ENCODE measurements at places on chromosomes 16 and 17. TPM values are rescaled to one million over a fixed set of nuclear protein-coding genes. Genes with fewer than 3 reads are reported as not detected.

The ACSM2A gene
- total RNA-seq, result not detected

The CACNG5 gene
- total RNA-seq, result not detected

The CES5A gene
- not detected for total RNA-seq

DNA sequence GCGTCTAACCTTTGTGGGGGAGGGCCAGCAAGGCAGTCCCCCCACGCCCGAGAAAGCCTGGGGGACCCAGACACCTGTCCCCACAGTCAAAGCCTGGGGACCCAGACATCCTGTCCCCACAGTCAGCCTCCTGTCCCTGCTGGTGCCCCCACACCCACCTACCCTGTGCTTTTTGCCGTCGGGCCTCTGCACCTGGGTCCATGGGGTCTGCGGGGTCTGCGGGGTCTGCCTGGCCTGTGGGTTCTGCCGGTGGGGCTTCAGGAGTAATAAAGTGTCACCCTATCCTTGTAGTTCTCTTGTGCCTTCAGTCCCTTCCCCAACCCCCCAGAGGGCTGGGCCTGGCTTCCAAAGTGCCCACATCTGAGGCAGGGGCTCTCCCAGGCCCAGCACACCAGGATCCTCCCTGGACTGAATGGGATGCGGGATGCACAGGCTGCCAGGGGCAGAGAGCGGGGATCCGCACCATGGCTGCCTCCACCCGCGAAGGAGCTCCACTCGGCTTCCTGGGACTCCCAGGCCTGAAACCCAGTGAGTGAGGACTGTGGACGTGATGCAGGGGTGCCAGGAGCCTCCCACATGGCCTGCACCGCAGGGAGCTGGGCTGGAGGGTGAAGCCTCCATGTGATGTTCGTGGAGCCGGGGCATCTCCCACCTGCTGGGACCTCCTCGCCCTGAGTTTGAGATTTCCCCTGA is 16.3 kb upstream of the DPEP1 start:
- no peak for DNase-seq

- DNase-seq, result no peak
Observed at GRCh38 chr16:83853834-83854233, 45.1 kb upstream of the MLYCD start.

GRCh38 chr16:85611194-85611443 is 2.0 kb upstream of the GSE1 start:
- DNase-seq, result no peak

- no peak for DNase-seq
Observed at GRCh38 chr17:48095611-48096010, 5.7 kb downstream of the CBX1 start.

DNA sequence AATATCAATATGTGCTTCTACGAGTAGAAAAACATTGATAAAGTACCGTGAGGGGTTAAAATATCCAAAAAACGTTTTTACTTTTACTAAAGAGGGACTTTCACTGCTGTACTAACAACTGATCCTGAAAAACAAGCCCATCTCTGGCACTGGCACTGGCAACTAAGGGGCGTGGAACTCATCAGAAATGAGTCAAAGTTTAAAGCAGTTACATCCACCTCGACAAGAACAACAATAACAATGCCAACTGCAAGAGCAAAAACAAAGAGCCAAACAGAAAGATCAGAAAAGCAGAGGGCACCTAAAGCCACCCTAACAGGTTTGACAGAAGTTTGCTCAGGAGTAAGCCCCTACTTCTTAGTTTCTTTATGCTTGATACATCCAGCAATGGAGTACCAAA is 13.1 kb downstream of the MBTPS1 start:
- no peak for DNase-seq

DNA sequence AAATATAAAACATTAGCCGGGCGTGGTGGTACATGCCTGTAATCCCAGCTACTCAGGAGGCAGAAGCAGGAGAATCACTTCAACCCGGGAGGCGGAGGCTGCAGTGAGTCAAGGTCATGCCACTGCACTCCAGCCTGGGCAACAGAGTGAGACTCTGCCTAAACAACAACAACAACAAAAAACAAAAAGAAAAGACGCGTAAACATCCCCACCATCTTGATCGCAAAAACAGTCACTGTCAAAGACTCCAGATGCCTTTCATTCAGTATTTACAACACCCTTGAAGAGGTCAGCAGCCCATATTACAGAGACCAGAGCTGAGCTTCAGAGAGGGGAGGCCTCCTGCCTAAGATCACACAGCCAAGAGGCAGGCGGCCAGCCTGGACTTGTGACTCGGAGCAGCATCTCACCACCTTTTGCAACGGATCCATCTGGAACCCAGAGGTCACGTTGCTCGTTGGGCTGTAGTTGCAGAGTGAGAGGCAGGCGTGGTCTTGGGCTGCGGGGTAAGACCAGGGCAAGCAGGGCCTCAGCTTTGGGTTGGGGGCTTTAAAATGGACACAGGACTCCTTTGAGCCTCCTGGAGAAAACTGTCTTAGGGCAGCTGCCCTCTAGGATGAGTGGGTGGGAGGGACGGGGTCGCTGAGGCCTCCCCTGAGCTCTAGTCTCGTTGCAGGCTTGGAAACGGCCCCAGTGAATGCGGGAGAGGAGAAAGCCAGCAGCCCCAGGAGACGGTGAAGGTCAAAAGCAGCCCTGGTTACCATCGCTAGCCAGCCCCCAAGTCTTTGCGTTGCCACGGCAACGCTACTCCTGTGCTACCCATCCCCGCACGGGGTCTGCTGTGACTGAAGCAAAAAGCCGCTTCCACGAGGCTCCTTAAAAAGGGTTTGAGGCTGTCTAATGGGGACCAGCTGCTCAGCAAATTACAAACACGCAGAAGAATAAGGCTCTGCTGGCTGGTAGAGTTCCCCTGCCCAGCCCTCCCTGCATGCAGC is 26.1 kb downstream of the LGALS3BP start:
- DNase-seq, result no peak

- DNase-seq, result no peak
Observed at GRCh38 chr17:36493956-36494355, 7.5 kb downstream of the ZNHIT3 start.

- DNase-seq, result no peak
Observed at GRCh38 chr16:57367116-57367752, 5.1 kb upstream of the CX3CL1 start.

All from activated naive CD8-positive, alpha-beta T cell treated with anti-CD3 and anti-CD28 coated beads, Interleukin-2, amount 10 ng/mL, durations not matched to agents 7 days and 5 days (primary cell).